ENCODE measurements at places on chromosomes 4 and X.

GRCh38 chrX:15143825-15144121, 126.1 kb downstream of the ASB9 start:
- no peak for DNase-seq

DNA sequence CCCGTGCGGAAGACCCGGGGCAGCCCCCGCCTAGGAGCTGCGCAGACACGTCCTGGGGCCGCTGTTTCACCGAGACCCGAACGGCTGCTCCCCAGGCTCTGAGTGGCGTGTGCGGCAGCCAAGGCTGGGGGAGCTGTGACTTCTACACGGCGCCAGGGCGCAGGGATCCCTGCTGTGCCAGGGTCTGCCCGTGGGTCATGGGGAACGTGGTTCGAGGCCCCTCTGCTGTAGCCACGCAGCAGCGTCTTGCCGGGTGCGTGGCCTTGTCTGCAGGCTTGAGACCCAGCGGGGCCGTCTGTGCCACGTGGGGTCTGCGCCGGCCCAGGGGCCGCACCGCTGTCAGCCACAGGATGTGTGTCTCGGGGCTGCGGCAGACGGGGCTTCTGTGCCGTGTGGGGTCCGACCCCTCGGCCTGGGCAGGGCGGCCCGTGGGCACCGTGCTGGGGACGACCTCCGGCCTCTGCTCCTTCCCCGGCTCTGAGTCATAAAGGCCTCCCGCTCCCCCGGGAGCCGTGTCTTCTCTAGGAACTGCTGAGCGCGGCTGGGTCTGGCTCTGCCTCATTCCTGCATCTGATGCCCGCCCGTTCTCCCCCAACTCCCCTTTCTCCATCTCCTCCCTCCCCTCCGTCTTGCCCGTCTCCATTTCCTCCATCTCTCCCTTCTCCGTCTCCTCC, 12.7 kb upstream of the GTPBP6 start:
- DNase-seq, result no peak

GRCh38 chrX:46873746-46874145, 36.9 kb downstream of the RP2 start:
- no peak for DNase-seq

DNA sequence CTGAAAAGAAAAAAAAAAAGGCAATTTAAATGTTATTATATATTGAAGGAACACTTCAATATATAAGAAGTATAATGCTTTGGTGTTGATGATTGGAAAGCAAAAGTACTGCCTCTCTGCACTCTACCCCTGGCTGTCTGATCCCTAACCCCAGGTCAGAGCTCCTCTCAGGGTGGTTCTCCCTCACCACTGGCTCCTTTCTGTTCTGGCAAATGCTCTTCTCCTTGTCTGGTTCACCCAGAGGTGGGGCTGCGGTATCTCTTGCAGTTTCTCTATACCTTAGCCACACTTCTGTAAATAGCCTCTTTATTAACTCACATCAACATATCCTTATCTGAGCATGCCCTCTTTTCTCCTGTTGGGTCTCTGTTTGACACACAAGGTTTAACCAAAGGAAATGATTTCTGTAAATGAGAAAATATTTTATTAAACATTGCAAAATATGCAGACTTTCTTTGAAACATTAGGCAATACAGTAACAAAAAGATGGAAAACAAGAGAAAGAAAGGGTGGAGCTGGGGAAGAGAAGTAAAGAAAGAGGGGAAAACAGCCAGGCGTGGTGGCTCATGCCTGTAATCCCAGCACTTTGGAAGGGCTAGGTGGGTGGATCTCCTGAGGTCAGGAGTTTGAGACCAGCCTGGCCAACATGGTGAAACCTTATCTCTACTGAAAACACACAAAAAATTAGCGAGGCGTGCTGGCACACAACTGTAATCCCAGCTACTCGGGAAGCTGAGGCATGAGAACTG, 45.7 kb downstream of the ING2 start:
- DNase-seq, result no peak

GRCh38 chr4:176563591-176563990, 229.1 kb downstream of the VEGFC start:
- no peak for DNase-seq

GRCh38 chrX:39725928-39726619, 371.7 kb downstream of the BCOR start:
- no peak for DNase-seq
